NCI-H748 treated with DMSO at 0.1 percent for 48 hours (cell line): ENCODE measurements at places on chromosomes 4 and X.

DNA sequence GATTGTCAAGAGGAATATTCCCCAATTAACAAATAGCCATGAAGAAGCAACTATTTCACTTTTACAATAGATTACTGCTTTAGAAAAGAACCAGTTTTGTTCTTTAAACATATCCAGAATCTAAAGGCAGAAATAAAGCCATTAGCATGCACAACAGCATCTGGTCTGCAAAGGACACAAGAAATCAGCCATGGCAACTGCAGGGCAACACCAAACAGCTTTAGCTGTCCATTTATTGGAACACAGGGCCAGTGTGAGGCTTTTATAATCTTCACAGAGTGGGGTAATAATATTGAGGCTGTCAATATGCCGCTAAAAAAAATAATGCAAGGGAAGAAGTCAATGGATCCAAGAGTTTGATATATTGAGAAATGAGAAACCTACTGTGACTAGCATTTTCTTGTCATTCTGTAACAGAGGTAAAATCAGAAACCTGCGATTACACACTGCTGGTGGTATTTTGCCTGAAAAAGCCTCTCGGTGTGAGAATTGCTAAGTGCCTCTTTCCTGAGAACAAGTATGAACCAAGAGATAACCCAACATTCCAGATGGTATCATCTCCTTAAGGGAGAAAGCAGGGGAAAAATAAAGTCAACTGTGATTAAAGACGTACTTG is 2.7 kb upstream of the BANK1 start:
- DNase-seq, result no peak

- no peak for DNase-seq
These were observed 23.7 kb downstream of the ACSL1 start for GRCh38 chr4:184801781-184802696.

DNA sequence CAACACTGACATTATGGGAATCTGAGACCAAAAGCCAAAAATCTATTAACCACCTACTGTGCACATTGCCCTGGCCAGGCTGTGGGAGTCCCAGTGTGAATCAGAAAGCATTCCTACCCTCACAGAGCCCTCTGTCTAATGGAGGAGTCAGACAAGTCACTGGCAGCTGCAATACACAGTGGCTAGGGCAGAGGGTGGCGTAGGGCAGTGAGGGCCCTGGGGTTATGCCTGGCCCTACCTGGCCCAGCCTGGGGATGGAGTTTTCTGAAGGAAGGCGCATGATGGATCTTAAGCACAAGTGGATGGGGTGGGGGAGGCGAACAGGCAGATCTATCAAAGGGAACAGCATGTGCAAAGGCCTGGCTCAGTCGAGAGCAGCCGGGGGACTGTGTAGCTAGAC is 10.8 kb downstream of the JAKMIP1 start:
- DNase-seq, result no peak

DNA sequence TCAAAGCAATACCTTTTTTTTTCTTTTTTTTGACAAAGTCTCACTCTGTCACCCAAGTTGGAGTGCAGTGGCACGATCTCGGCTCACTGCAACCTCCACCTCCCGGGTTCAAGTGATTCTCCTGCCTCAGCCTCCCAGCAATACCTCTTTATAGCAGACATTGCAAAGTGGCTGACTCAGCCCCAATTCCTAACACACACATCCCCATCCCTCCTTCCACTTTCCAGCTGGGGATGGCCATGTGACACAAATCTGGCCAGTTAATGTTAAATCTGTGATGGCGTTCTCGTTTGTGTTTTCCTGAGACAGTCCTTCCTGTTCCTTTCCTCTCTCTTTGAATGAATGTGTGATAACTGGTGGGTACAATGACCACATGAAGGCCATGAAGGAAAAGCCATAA is 276.2 kb upstream of the KLF3 start:
- DNase-seq, result no peak

GRCh38 chr4:169260217-169260866 is 10.4 kb downstream of the SH3RF1 start:
- DNase-seq, result no peak

DNA sequence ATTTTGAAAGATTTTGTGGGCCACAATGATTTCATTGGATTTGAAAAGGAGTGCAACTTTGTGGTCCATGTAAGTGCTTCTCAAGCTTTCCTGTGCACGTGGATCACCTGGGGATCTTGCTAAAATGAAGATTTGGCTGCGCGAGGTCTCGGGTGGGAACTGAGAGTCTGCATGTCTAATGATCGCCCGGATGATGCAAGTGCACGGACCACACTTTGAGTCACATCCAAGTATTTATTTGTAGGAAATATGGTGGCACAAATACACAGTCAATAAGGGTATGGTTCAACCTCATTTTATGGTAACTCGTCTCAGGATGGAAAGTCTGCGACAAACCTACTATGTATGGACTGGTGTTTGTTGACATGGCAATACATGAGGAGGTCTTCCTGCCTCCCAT is 899 bp downstream of the BMX start:
- DNase-seq, result no peak

DNA sequence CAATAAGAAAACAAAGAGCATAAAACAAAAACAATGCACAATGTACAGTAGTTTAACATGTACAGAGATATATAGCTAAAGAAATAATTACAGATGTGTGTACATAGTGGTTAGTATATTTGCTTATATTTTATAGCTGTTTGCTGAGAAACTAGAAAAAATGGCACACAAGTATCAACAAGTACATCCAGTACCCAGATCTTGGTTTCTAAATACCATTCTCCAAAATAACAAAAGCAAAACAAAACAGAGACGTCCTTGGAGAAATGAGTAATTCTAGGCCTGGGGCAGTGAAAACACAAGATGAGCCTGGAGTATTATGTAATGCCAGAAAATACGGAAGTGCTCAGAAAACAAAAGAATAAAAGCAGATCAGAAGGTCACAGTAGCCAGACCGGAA is 189.6 kb downstream of the TMEM47 start:
- no peak for DNase-seq

DNA sequence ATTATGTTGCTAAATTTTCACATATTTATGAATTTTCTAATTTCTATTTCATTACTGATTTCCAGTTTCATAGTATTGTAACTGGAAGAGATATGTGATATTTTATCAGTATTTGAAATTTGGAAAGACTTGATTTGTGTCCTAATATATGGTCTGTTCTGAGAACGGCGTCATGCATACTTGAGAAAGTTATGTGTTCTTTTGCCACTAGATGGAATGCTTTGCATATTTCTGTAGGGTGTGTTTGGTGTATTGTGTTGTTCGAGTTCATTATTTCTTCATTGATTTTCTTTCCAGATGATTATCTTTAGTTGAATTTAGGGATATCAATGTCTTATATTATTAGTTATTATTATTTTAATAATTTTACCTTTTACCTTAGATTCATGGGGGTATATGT is 110.6 kb upstream of the ITM2A start:
- no peak for DNase-seq

GRCh38 chr4:146742416-146742815 is 103.7 kb downstream of the POU4F2 start:
- no peak for DNase-seq

DNA sequence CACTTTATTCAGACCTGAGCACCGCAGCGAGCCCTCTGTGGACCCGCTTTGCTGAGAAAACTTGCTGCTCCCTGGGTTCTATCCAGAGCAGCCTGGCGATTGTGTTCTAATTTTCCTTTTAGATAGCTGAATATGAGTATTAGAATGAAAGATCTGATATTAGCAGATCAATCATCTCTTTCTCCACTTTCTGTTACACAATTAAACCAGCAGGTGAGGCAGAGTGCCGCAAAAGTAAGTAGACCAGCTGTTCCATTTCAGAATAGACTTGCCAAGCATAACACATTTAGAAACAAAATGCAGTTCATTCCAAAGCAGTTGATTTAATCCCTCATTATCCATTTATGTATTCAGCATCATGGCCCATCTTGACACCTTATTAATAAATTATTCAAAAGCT is 58.6 kb downstream of the PALLD start:
- DNase-seq, result no peak

DNA sequence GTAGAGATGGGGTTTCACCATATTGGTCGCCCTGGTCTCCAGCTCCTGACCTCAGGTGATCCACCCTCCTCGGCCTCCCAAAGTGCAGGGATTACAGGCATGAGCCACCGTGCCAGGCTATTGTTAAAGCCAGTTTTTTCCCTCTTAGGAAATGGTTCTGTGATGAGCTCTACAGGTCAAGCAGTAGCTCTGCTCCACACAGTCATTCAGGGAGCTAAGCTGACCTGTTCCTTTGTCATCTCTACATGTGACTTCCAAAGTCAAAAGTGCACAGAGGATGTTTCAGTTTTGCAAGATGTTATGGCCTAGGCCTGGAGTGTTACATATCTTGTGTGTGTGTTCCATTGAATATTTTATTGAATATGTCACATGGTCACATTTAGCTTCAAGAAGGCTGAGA is 11.4 kb downstream of the MCUB start:
- DNase-seq, result no peak

- no peak for DNase-seq
These were observed 92.2 kb downstream of the RNF150 start for GRCh38 chr4:141041021-141041476.

- no peak for DNase-seq
These were observed 586.4 kb downstream of the PRR32 start for GRCh38 chrX:127405946-127406345.

DNA sequence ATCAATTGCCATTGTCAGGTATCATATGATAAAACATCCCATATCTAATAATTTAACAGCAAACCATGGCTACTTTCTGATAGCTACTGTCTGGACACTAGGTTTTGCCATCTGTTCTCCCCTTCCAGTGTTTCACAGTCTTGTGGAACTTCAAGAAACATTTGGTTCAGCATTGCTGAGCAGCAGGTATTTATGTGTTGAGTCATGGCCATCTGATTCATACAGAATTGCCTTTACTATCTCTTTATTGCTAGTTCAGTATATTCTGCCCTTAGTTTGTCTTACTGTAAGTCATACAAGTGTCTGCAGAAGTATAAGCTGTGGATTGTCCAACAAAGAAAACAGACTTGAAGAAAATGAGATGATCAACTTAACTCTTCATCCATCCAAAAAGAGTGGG is 7.0 kb downstream of the NPY5R start:
- no peak for DNase-seq
